ENCODE measurements at places on chromosomes 16 and 17. TPM values are rescaled to one million over a fixed set of nuclear protein-coding genes. Genes with fewer than 3 reads are reported as not detected.

The CEP295NL gene
- not detected for total RNA-seq

DNA sequence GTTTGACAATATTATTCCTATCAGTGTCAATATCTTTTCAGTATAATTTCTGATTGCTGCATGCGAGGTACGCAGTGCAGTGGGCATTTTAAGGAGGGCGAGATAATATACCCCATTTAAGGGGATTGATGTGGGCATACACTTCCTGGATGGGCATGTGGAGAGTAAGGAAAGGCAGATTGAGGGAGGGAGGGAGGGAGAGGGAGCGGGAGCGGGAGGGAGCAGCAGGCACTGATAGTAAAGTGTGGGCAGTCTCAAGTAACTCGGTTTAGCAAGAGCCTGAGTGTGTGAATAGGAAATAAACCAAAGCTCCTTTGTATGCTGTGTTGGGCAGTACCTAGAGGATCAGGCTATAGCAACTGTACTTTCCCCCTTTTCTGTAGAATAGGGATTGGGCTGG lies 5.1 kb downstream of the BPTF start:
- H3K36me3 ChIP-seq, result peaks cover 28% of the 10 kb centered on the region
- no peak for DNase-seq
- peaks cover 39% of the 10 kb centered on the region for H3K4me1 ChIP-seq
- peak overlapping the region; percentile 26 for H3K4me3 ChIP-seq
- H3K27ac ChIP-seq, result no peak overlapping the region

- H3K4me3 ChIP-seq, result no peak overlapping the region
- no peak overlapping the region for H3K27ac ChIP-seq
- H3K36me3 ChIP-seq, result peaks cover 45% of the 10 kb centered on the region
- no peak for DNase-seq
Measured at GRCh38 chr17:59650642-59651041, 30.9 kb downstream of the CLTC start.

DNA sequence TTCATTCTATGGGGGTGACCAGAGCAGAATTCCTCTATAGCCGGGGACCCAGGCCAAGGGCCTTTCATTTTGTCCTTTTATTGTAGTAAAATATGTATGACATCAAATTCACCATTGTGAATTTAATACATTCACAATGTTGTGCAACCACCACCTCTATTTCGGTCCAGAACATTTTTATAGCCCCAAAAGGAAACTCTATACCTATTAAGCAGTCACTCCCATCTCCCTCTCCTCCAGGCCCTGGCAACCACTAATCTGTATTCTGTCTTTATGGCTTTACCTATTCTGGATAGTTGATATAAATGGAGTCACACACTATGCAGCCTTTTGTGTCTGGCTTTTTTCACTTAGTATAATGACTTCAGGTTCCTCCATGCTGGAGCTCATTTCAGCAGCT lies 9.7 kb upstream of the TNS4 start:
- DNase-seq, result no peak
- no peak overlapping the region for H3K27ac ChIP-seq
- H3K4me1 ChIP-seq, result peaks cover 27% of the 10 kb centered on the region
- no peak overlapping the region for H3K4me3 ChIP-seq
- H3K27me3 ChIP-seq, result peaks cover 2% of the 10 kb centered on the region

DNA sequence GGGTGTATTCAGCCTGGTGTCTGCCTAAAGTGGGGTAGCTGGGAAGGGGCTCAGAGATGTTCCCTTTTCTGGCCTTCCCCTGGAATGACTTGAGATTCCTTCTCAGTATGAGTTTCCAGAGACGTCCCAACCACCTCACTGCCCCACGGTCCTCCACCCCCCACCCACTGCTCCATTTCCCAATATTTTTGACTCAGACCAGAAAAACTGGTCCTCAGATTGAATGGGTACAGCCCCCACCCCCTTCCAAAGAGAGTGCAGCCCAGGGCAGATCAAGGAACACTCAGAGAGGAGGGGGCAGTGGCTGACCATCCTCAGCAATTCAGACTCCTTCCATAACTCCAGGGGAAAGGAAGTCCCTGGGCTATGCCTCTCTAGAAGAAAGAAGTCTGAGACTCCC lies 3.2 kb downstream of the ACLY start:
- peak overlapping the region; percentile 43 for H3K27ac ChIP-seq
- no peaks in the 10 kb centered on the region for H3K27me3 ChIP-seq
- DNase-seq, result no peak
- H3K4me1 ChIP-seq, result peaks cover 34% of the 10 kb centered on the region
- H3K36me3 ChIP-seq, result peaks cover 5% of the 10 kb centered on the region

The CACNG5 gene
- not detected for total RNA-seq

DNA sequence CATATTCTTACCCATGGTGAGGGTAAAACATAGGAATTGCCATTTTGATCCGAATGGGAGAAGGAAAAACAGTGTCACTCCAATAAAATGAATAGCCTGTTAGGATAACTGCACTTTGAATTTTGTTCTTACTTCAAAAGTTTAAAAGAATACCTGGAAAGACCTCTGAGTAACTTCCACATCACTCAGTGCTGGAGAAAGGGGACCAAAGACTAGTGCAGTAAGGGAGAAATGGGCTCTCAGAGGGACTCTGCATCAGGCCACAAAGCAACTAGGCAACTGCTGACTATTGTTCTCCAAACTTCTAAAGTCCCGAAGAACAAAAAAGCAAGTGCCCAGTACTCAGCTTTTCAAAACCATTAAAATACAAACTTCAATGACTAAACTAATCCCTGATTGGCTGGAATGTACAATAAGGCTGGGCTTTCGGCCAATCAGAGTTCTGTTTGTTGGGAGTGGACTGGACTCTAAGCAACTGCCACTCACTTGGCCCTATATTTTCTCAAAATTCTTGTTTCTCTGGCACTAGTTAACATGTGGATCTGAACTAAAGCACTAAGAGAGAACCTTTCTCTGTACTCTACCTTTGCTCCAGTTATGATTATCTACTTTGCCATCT lies 6.2 kb downstream of the DNAJC7 start:
- no peak for DNase-seq
- H3K27ac ChIP-seq, result no peak overlapping the region
- H3K27me3 ChIP-seq, result no peaks in the 10 kb centered on the region
- H3K4me3 ChIP-seq, result no peak overlapping the region

- H3K4me3 ChIP-seq, result no peak overlapping the region
- H3K27ac ChIP-seq, result no peak overlapping the region
- no peak for DNase-seq
- H3K4me1 ChIP-seq, result peaks cover 5% of the 10 kb centered on the region
- peaks cover 10% of the 10 kb centered on the region for H3K27me3 ChIP-seq
Measured at GRCh38 chr16:21028728-21029127, 121.9 kb downstream of the DNAH3 start.

DNA sequence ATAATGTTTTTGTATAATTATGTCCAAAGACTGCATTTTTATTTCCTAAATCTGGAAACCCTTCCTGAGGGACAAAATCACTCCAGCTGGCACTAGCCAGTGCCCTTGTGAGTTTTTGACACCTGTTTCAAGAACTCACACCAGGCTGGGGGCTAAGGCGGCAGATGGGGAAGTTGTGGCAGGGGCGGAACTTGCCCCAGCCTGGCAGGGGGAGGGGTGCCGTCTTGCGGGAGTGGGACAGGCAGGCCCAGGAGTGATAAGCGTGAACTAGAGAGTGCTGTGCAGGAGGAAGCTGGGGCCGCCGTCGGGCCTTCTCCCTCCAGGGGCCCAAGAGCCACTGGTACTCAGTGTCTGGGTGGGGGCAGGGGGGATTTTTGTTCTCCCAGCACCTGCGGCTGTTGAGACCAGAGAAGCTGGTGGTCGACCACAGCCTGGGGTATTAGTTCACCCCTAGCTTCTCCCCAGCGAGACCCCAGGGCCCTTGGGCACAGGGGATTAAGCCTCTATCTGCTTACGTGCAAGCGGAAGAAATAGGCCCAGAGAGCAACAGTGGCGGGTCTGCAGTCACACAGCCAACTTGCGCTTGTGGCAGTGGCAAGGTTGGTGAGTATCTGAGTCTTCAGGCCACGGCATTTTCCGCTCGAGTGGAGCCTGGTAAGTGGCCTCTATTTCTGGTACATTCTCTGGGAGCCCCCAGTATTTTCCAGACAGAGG lies 40.2 kb upstream of the PLCG2 start:
- no peak overlapping the region for H3K4me3 ChIP-seq
- no peaks in the 10 kb centered on the region for H3K36me3 ChIP-seq
- H3K27ac ChIP-seq, result no peak overlapping the region
- peaks cover 14% of the 10 kb centered on the region for H3K4me1 ChIP-seq

The LGALS9B gene
- 2.0 TPM for total RNA-seq

DNA sequence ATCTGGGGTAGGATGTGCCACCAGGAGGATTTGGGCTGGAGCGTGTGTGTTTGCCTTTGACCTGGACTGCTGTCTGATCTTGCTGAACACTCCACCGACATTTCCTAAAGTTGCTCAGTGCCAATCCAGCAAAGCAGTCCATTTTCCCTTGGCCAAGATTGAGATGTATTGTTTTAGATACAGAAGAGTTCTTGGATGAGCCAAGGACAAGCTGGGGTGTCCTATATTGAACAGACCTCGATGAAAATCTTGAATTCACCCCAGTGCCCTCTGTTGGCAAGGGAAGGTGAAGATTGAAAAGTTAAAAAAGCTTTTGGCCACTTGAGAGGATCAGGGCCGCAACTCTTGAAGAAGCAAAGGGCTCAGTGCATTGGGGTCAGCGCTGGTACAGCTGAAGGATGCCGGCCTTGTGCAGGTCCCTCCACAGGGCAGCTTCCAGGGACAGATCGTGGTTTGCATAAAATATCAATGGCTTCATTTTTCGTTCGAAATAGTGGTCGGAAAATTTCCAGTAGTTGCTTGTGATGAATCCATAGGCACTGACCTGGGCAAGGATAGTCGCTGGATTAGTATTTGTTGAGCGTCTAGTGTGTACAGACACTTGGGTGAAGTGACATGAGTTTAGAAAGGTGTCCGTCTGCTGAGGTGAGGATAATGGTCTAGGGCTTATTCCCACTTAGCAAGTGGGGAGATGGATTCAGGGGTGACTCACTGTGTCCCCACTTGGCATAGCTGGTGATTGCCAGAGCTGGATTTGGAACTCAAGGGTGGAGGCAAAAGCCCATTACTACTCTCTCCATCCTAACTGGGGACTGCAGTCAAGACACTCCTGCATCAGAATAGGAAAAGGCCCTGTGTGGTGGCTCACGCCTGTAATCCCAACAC lies 19.7 kb downstream of the ST6GALNAC2 start:
- DNase-seq, result no peak
- H3K4me1 ChIP-seq, result peaks cover 33% of the 10 kb centered on the region
- no peak overlapping the region for H3K4me3 ChIP-seq
- H3K27ac ChIP-seq, result peak overlapping the region; percentile 24
- peaks cover 18% of the 10 kb centered on the region for H3K36me3 ChIP-seq

GRCh38 chr16:65601781-65602180 lies 479.9 kb upstream of the CDH11 start:
- no peaks in the 10 kb centered on the region for H3K36me3 ChIP-seq
- H3K27ac ChIP-seq, result no peak overlapping the region
- H3K4me1 ChIP-seq, result no peaks in the 10 kb centered on the region
- DNase-seq, result no peak
- no peaks in the 10 kb centered on the region for H3K27me3 ChIP-seq
- H3K4me3 ChIP-seq, result no peak overlapping the region

DNA sequence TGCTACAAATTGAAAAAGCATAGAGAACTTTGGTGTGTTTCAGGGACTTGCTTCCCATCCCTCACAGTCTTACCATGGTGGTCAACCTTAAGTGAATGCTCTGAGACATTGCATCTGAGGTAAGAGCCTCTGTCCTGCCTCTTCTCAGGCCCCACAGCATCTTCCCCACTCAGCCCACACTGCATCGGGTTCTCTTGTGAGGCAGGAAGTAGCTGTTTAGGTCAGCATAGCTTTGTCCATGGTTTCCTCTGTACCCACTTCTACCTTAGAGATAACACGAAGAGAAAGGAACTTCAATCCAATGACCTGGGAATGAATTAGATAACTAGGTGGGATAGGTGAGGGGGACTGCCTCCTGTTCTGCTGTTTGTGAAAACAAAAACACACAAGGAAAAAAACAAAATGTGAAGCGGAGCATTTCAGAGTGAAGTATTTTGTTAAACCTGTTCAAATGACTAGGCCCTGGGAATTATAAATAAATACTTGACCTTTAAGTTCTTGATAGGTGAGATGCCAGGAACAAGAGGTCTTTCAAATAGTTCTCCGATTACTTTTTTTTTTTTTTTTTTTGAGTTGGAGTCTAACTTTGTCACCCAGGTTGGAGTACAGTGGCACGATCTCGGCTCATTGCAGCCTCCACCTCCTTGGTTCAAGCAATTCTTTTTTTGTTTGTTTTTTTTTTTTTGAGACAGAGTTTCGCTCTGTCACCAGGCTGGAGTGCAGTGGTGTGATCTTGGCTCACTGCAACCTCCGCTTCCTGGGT lies 17.7 kb downstream of the SOCS7 start:
- peaks cover 6% of the 10 kb centered on the region for H3K4me1 ChIP-seq
- H3K4me3 ChIP-seq, result no peak overlapping the region
- H3K27me3 ChIP-seq, result no peaks in the 10 kb centered on the region
- no peak for DNase-seq

DNA sequence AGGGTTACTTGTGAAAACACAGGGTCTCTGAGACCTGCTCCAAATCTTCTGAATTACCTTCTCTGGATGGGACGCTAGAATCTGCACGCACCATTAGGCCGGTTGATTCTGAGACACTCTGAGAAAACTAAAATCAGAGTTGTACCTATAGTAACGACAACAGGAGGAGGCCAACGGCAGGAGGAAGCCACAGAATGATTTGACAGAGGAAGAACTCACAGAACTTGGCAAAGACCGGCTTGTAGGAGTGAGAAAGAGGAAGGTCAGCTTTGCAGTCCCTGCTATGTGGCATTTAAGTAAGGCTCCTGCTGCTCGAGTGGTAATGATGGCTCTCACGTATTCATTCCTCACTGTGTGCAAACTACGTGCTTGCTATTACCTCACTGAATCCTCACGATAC lies 483.0 kb downstream of the TMEM114 start:
- DNase-seq, result no peak
- H3K36me3 ChIP-seq, result peaks cover 1% of the 10 kb centered on the region
- H3K4me1 ChIP-seq, result no peaks in the 10 kb centered on the region
- H3K4me3 ChIP-seq, result no peak overlapping the region

DNA sequence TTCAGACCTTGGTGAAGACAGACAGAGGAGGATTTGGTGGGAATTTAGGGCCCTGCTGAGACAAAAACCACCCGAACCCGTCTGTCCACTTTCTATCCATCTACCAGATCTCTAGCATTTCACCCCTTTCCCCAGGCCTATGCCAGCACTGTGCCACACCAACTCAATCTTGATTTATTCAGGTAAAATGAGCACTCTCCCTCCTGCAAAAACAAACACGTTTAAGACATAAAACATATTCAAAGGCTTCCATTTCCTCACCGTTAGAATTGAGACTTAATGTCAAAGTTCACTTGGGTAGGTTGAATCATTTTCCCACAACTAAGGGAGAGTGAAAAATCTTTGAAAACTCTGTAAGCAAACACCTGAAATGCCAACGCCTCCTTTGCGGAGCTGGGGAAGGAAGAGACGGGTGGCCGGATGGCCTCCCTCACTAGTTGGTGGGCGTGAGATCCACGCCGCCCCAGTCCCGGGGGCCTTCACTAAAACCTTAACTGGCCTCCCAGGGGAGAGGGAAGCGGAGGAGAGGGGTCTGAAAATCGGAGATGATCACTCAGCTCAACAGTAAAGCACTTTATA lies 862 bp downstream of the DCAKD start:
- peak overlapping the region; percentile 86 for H3K27ac ChIP-seq
- peak overlapping the region; percentile 86 for H3K4me3 ChIP-seq
- no peaks in the 10 kb centered on the region for H3K27me3 ChIP-seq
- peaks cover 26% of the 10 kb centered on the region for H3K4me1 ChIP-seq

The ARHGDIG gene
- not detected for total RNA-seq

GRCh38 chr16:10895053-10895946 lies 18.3 kb downstream of the CIITA start:
- H3K27ac ChIP-seq, result no peak overlapping the region
- H3K4me1 ChIP-seq, result no peaks in the 10 kb centered on the region
- H3K4me3 ChIP-seq, result no peak overlapping the region
- H3K27me3 ChIP-seq, result peaks cover 4% of the 10 kb centered on the region
- DNase-seq, result peak; percentile 76
- peaks cover 8% of the 10 kb centered on the region for H3K36me3 ChIP-seq

GRCh38 chr16:23317751-23318150 lies 15.6 kb downstream of the SCNN1B start:
- H3K4me3 ChIP-seq, result no peak overlapping the region
- no peak overlapping the region for H3K27ac ChIP-seq
- DNase-seq, result no peak

All from activated naive CD8-positive, alpha-beta T cell treated with anti-CD3 and anti-CD28 coated beads, Interleukin-2, amount 10 ng/mL, durations not matched to agents 7 days and 5 days (primary cell).